ENCODE measurements at places on chromosomes 5 and 9.

GRCh38 chr5:171757853-171758535 is 27.6 kb upstream of the SMIM23 start:
- DNase-seq: no peak

GRCh38 chr5:58048954-58049353 is 410.9 kb downstream of the PLK2 start:
- DNase-seq: no peak

DNA sequence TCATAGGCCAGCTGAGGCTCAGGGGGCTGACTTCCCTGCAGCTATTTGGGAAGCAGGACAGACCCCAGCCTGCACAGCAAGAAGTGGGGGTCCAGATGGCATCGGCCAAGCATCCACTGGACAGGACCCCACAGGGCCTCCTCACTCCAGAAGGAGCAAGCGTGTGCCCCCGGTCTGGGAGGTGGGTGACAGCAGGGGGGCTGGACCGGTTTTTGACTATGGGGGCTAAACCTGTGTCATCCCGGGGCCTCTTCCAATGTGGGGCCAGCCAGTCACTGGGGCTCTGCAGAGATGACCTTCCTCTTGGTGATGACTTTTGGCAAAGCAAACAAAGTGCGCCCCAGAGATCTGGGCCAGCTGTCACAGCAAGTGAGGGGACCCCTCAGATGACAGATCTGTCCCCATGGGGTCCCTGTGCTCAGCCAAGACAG is 163.9 kb downstream of the OLFM1 start:
- DNase-seq: no peak

DNA sequence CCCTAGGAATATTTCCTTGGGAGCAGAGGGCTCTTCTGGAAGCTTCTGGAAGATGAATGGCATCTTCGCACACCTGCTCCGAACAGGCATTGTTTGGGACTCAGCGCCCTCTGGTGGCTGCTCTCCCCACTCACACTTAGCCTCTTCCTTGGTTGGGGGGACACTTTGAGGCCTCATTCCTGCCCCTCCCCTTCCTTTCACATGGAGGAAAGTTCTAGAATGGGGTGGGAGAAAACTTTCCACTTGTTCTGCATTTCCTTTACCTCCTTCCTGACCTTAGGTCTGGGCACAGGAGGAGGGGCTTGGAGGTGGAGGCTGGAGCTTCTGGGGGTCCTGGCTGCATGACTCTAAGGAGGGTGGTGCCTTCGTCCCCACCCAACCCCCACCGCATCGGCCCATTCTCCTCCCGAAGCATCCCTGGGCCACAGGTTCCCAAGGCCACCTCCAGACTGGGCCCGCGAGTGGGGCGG is 19.3 kb upstream of the SMIM32 start:
- DNase-seq: peak; percentile 13

DNA sequence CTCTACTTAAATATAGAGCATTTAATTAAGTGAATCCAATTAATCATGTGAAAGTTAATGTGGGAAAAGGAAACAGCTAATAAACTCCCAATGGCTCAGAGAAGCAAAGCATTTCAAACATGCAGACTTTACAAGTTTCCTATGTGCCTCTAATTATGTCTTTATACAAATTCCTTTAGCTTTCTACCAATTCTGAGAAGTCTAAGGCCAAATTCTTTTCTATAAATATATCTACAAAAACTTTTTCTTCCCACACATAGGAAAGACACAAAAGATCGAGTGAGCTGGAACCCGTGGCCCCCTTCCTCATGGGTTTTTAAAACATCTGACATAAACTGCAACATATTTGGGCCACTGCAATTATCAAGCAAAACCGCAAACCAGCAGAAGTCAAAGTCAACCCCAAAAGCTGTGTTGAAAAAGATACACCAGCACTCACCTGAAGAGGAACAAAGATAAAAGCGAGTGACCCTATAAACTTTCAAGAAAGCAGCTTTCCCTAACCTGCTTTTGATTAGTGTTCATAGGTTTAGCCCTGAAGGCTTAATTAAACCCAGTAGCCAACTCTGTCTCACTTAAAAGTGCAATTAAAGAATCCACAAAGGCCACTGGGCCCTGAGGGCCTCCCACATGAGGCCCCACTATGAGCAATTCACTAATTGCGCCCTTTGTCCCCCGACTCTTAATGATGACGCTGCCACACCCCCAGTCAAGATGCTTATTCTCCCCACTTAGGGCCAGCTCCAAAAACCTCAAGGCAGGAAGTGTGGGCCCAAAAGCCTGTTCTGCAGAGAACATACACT is 12.1 kb downstream of the SEMA5A start:
- DNase-seq: no peak

DNA sequence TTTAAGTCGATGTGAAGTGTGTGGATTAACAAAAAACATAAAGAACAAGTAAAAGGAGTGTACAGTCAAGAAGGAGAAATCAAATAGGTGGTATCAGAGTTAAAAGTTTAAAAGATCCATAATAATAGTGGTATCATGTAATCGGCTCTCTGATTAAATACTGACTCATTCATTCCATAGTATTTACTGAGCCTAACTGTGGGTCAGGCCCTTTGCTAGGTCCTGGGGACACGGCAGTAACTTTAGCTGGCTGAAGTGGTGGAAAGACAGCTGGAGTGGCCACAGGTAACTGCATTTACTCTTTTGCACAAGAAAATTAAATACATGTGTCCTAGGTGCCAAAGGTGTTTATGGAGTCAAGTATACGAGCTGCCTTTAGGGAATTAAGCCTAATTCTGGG is 124.0 kb downstream of the GNAQ start:
- no peak for DNase-seq

DNA sequence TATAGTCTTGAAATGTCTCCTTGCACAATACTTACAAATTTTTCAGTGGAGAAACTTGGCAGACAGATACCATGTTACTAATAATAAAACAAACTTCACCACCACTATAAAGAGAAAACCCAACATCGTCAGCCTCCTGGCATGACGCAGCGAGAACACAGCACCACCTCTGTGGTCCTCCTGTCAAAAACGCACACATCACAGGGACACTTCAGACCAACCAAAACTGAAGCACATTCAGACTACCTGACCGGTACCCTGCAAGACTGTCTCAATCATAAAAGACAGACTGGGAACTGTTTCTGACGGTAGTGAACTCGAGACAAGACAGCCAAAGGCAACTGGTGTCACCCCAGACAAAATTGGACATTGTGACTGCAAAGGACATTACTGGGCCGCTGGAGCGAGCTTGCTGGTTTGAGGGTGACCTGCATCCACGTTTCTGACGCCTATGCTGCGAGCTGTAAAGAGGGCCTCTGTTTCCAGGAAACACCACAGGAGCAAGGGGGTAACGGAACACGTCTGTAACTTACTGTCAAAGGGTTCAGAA is 34.4 kb downstream of the NSUN2 start:
- no peak for DNase-seq

- DNase-seq: no peak
Observed at GRCh38 chr9:81182431-81182830, 506.9 kb downstream of the TLE1 start.

DNA sequence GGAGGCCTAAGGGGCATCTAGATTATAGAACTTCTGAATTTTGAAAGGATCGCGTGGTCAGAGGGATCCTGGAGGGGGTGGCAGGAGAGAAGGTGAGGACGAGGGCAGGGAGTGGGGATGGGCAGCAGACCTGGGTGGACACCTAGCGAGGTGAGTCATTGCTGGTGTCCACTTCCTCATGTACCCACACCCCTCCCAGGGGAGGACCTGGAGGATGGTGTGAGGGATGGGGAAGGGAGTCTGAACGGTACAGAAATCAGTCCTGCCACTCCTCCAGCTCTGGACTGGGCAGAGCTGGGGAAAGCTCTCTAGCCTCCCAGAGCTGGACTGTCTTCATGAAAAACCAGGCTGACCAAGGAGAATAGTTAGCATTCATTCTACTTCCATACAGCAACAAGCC is 46.9 kb downstream of the TMOD1 start:
- DNase-seq: no peak

DNA sequence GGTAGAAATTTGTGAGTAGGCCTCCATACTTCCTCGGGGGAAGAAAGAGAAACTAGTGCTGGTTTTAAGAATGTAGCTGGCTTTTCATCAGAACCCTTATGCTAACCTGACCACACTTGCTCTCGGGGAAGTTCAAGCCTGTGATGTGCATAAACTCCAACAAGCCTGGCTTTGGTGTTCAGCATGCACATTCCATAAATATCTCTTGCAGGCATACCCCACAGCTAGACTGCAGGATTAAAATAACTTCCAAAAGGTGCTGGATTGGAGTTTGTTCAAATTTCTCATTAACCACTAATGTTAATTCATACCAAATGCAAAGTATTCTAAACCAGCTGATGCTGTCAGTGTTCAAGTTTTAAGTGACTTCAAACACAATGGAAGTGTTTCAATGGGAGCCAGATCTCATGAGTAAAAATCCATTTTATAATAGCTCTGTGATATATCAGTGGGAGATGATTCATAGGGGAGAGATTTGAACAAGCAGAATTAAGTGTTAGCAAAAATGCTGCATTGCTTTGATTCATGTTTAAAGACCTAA is 79.4 kb downstream of the NPR3 start:
- no peak for DNase-seq

DNA sequence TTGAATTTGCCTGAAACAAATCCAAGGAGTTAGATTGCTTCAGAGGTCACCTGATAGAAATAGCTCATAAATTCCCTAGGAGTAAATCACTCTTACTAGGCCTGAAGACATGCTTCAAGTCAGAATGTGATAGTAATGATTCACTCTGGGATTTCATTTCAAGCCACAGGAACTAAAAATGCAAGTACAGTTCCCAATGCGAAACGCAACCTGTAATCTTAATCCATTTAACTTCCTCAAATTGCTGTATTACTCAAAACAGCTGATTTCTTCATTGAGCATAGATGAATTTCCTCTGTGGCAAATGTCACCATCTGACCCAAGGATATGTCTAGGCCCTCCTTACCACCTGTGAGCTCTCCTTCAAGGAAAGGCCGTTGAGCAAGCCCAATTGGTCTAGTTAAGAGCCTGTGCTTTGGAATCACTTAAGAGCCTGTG is 32.1 kb upstream of the IL6ST start:
- DNase-seq: no peak

GRCh38 chr5:67643536-67643935 is 446.9 kb upstream of the CD180 start:
- no peak for DNase-seq

- DNase-seq: no peak
Observed at GRCh38 chr5:2738156-2738699, 13.2 kb downstream of the IRX2 start.

- no peak for DNase-seq
Observed at GRCh38 chr9:33113799-33114547, 37.5 kb upstream of the SMU1 start.

GRCh38 chr5:110264661-110265060 is 461.8 kb downstream of the TMEM232 start:
- DNase-seq: no peak

DNA sequence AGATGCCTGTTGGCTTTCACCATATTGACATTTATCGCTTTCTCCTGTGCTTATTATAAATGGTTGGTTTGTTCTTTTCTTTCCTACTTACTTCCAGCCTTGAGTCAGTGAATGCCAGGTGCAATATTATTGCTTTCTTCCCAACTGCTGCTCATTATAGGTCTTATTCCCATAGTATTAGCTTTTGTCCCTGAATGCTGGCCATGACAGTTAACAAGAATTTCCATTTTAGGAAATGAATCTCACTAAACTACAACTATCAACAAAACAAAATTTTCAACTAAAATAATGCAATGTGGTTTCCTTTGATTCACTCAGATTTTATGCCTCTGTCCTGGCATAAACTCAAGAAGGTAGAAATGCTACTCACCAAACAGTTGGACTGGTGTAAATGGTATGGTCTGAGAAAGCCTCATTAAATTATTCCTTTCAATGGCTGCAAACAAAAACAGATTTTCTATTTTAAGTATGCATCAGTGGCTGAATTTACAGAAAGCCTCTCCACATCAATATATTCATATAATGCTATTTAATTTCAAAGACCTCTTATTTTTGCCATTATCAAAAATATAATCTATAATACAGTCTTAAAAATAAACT is 145.4 kb downstream of the TRPM6 start:
- DNase-seq: no peak

DNA sequence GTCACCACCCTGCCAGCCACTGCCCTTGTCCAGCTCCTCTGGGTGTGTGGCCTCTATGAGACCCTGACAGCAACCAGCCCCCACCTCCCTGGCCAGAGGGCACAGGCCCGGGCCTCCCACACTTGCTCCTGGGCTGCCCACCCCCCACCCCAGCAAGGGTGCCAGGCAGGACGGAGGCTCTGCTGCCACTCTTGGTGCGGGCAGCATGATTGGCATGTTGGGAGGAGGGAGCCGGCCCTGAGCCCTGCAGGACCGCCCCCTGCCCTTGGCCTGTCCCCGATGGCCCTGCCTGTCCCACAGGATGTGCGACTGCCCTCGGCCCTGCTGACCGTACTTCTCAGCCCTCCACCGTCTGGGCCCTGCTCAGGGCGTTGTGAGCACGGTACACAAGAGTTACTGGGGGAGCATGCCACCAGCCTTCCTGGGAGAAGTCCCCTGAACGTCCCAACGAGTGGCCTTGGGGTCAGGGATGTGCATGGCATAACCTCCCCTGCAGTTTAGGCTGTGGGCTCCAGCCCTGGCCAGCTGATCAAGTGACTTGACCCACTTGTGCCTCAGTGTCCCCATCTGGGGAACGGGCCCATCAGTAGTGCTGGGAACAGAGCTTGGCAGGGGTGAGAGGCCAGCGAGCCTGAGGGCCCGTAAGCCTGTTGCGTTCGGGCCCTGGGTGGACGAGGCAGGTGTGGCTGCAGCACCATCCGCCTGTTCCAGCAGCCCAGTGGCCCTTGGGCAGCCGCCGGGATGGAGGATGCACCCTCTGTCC is 16.0 kb downstream of the GPSM1 start:
- no peak for DNase-seq

GRCh38 chr9:37104183-37104889 is 16.0 kb upstream of the ZCCHC7 start:
- no peak for DNase-seq

DNA sequence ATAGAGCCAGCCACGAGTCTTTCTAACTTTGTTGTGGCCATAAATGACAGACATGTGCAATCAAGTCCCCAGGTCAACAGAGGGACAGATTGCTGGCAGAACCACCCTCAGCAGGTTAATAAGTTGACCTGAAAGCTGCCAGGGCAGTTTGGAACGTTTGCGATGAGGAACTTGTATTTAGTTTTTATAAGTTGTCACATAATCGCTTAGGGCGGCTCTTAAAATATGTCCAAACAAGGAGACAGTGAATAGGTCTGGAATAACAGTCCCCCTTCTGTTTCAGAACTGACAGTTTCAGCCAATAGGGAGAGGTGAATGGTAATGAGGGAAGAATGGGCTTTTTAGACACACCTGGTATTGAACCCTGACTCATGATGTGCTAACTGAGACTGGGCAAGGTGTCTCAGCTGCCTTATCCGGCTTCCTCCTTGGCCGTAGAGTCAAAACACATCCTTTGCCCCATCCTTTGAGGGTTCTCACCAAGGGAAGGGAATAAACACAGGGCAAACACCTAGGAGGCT is 33.6 kb upstream of the GABRP start:
- no peak for DNase-seq

GRCh38 chr5:88681211-88681803 is 201.7 kb downstream of the MEF2C start:
- DNase-seq: no peak

- no peak for DNase-seq
Observed at GRCh38 chr9:135014311-135015010, 73.0 kb upstream of the OLFM1 start.

- no peak for DNase-seq
Observed at GRCh38 chr5:170411100-170411499, 21.9 kb upstream of the KCNMB1 start.

- no peak for DNase-seq
Observed at GRCh38 chr9:133369422-133369821, 6.4 kb downstream of the SURF4 start.

- no peak for DNase-seq
Observed at GRCh38 chr5:142434322-142434612, 109.4 kb upstream of the SPRY4 start.

GRCh38 chr5:145682197-145682899 is 152.8 kb downstream of the PRELID2 start:
- DNase-seq: no peak

All from stimulated activated CD8-positive, alpha-beta memory T cell treated with anti-CD3 and anti-CD28 coated beads, Interleukin-15, amount 100 ng/mL, for 24 hours (primary cell).